Esophagus muscularis mucosa (tissue), 4 donors: ENCODE measurements at places on chromosomes 4 and X. TPM values are rescaled to one million over a fixed set of nuclear protein-coding genes. Genes with fewer than 3 reads are reported as not detected.

DNA sequence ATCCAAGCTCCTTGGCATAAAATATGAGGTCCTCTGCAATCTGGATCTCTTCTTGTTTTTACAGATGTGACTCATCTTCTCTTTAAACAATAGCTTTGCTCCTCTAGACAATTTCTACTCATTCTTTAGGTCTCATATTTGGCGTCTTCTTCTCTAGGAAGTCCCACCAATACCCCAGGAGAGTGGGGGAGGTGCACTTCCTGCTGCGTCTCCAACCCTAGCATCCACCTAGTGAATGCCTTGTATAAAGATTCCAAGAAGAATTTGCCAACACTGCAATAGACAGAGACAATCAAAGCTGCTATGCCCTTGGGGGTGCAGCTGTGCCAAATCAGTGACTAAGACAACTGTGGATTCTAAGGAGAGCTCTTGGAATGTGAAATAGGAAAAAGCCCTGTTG is 45.7 kb upstream of the SLC10A7 start:
- no peak overlapping the region for H3K27ac ChIP-seq
- no peaks in the 10 kb centered on the region for H3K27me3 ChIP-seq
- DNase-seq: no peak
- H3K36me3 ChIP-seq: no peaks in the 10 kb centered on the region
- H3K4me3 ChIP-seq: no peak overlapping the region

DNA sequence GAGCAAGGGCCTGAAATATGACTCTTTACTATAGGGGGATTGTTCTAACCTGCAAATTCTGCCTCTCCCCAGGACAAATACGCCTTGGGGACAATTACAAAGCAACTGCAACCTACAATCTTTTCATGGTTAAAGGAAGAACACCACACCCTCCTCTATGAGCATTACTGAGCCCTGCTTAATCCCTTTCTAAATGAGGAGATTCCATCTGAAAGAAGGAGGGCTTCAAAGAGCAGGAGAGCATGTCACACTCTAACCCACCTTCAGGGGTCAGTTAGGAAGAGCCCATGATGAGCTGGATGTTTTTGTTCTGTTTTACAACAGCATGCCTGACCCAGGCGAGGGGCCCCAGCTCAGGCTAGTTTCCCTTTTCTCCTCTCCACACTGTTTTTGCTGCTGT is 134.0 kb upstream of the ANXA3 start:
- no peaks in the 10 kb centered on the region for H3K27me3 ChIP-seq
- H3K4me3 ChIP-seq: no peak overlapping the region
- no peak for DNase-seq
- H3K27ac ChIP-seq: no peak overlapping the region
- H3K36me3 ChIP-seq: no peaks in the 10 kb centered on the region
- H3K4me1 ChIP-seq: peaks cover 6% of the 10 kb centered on the region

GRCh38 chr4:2006956-2007653 is 1.7 kb downstream of the NELFA start:
- H3K27ac ChIP-seq: no peak overlapping the region
- H3K4me1 ChIP-seq: peaks cover 8% of the 10 kb centered on the region
- no peaks in the 10 kb centered on the region for H3K27me3 ChIP-seq
- H3K4me3 ChIP-seq: peak overlapping the region; percentile 98
- H3K36me3 ChIP-seq: peaks cover 33% of the 10 kb centered on the region

GRCh38 chr4:2638730-2639129 is 102.3 kb downstream of the FAM193A start:
- no peaks in the 10 kb centered on the region for H3K27me3 ChIP-seq
- no peak overlapping the region for H3K4me3 ChIP-seq
- H3K27ac ChIP-seq: no peak overlapping the region
- peaks cover 89% of the 10 kb centered on the region for H3K36me3 ChIP-seq
- DNase-seq: no peak
- no peaks in the 10 kb centered on the region for H3K4me1 ChIP-seq

- peaks cover 3% of the 10 kb centered on the region for H3K27me3 ChIP-seq
- no peak for DNase-seq
- H3K27ac ChIP-seq: no peak overlapping the region
- H3K4me1 ChIP-seq: no peaks in the 10 kb centered on the region
- no peaks in the 10 kb centered on the region for H3K36me3 ChIP-seq
- H3K4me3 ChIP-seq: no peak overlapping the region
Observed at GRCh38 chrX:52865343-52865998, 2.4 kb downstream of the XAGE3 start.

DNA sequence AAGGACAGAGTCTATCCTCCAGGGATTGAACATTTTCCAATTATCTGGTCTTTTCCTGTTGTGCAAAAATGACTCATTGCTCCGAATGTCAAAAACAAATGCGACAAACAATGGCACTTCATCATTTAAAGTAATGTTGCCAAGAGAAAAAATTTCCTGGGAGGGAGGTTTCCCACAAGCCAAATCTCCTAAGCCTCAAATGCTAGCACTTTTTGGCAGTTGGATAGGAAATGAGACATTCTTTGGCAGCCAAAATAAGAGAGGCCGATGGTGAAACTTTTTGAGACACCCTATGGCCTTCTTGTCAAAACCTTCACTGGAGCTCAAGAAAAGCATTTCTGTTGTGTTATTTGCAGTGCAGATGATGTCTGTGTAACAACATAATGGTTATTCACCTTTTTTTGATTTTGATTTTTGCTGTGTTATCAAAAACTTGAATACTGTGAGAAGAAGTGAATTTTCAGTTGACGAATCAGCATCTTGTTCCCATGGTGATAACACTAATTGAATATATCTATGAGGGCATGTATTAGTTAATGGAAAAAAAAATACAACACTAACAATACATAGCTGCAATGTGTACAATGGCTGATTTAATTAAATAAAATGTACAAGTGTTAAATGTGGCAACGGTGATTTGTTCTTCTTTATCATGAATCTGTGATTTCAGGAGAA is 333.8 kb downstream of the ANK2 start:
- H3K36me3 ChIP-seq: no peaks in the 10 kb centered on the region
- H3K27me3 ChIP-seq: no peaks in the 10 kb centered on the region
- H3K4me3 ChIP-seq: no peak overlapping the region
- peak overlapping the region; percentile 34 for H3K27ac ChIP-seq
- peaks cover 38% of the 10 kb centered on the region for H3K4me1 ChIP-seq

PPARGC1A gene
- 13.8 TPM for total RNA-seq

- DNase-seq: peak; percentile 64
- no peaks in the 10 kb centered on the region for H3K27me3 ChIP-seq
- H3K4me3 ChIP-seq: no peak overlapping the region
- no peak overlapping the region for H3K27ac ChIP-seq
Observed at GRCh38 chr4:5572114-5572513, 136.2 kb downstream of the EVC2 start.

DNA sequence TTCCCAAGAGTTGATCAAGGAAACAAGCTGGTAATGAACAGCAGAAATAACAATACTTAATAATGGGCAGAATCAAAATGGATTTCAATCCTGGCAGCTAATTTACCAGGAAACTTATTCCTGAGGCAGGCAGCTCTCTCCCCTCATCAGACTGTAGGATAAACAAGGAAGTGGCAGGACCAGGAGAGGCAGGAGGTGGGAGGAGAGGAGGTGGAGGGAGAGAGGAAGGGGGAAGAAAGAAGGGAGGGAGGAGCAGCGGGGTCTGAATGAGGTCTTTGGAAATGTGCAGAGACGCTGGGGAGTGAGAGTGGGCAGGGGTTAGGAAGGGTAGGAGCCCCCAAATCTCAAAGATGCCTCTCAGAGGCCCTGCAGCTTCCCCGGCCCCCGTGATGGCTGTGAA is 231.5 kb downstream of the BCOR start:
- no peak overlapping the region for H3K27ac ChIP-seq
- H3K27me3 ChIP-seq: no peaks in the 10 kb centered on the region
- H3K36me3 ChIP-seq: no peaks in the 10 kb centered on the region
- H3K4me3 ChIP-seq: no peak overlapping the region
- no peak for DNase-seq

- H3K4me3 ChIP-seq: peak overlapping the region; percentile 66
- peak overlapping the region; percentile 90 for H3K27ac ChIP-seq
- H3K36me3 ChIP-seq: no peaks in the 10 kb centered on the region
- H3K4me1 ChIP-seq: peaks cover 18% of the 10 kb centered on the region
Observed at GRCh38 chrX:74291577-74291963, 12.4 kb upstream of the ZCCHC13 start.

BTK gene
- 2.5 TPM for total RNA-seq

DNA sequence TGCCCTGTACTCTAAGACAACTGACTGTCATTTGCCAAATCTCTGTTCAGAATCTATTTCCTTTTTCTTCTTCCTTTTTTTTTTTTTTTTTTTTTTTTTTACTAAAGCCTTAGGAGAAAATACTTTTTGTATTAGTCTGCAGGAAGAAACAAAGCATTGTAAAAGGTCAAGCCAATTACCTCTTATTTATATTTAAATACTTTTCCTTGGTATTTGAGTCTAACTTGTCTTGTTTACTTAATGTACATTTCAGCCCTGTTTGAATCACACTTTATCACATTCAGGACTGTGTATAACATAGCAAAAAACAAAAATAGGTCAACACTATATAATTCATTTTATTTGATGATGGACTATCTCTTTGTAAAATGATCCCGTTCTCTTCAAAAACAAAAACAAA is 262.2 kb downstream of the RPA4 start:
- H3K27ac ChIP-seq: no peak overlapping the region
- no peaks in the 10 kb centered on the region for H3K27me3 ChIP-seq
- DNase-seq: no peak
- no peak overlapping the region for H3K4me3 ChIP-seq
- no peaks in the 10 kb centered on the region for H3K36me3 ChIP-seq
- H3K4me1 ChIP-seq: no peaks in the 10 kb centered on the region

ARX gene
- not detected for total RNA-seq

DNA sequence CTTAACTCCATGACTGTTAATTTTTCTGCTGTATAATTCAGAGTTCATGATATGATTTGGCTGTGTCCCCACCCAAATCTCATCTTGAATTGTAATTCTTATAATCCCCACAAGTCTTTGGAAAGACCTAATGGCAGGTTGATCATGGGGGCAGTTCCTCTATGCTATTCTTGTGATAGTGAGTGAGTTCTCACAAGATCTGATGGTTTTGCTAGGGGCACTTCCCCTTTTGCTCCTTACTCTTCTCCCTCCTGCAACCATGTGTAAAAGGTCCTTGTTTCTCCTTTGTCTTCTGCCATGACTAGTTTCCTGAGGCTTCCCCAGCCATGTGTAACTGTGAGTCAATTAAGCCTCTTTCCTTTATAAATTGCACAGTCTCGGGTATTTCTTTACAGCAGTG is 1751.9 kb downstream of the ARAP2 start:
- no peaks in the 10 kb centered on the region for H3K36me3 ChIP-seq
- H3K27ac ChIP-seq: no peak overlapping the region
- H3K4me3 ChIP-seq: no peak overlapping the region
- DNase-seq: no peak
- no peaks in the 10 kb centered on the region for H3K27me3 ChIP-seq

ZNF674 gene
- total RNA-seq: 3.0 TPM

DNA sequence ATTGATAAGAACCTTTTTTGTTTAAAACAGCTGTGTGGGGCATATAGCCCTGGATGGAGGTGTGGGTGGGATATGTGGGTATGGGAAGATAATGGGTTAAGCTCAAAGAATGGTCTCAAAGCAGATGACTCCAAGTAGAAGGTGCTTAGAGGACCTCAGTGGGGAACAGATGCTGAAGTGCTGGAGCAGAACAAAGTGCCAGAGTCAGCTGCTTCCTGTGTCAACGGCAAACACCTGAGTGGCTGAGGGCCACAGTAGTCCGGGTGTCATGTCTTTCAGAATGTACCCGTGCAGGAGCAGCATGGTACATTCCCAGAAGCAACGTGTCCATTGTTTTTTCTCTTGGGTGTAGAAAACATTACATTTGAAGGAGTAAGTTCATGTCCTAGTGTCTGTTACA is 210.6 kb downstream of the CCNG2 start:
- H3K4me3 ChIP-seq: no peak overlapping the region
- DNase-seq: no peak
- no peaks in the 10 kb centered on the region for H3K27me3 ChIP-seq
- no peaks in the 10 kb centered on the region for H3K4me1 ChIP-seq
- no peaks in the 10 kb centered on the region for H3K36me3 ChIP-seq

DNA sequence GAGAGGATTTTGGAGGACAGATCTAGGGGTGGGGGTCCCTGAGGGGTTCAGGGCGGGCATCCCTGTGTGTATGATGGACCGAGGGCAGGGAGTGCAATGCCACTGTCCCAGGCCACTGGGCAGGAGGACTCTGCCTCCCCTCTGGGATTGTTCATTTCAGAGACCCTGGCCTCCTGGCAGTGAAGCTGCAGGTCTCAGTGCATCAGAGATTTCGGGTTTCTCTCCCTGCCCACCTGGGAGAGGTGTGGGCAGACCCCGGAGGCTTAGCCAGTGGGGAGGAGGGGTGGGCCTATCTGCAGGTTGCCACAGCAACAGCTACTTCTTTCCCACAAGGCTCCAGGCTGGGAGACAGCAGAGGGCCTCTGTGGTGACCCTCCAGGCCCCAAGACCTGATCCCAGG is 80.1 kb upstream of the LRPAP1 start:
- peaks cover 6% of the 10 kb centered on the region for H3K4me1 ChIP-seq
- no peaks in the 10 kb centered on the region for H3K27me3 ChIP-seq
- no peaks in the 10 kb centered on the region for H3K36me3 ChIP-seq
- no peak overlapping the region for H3K4me3 ChIP-seq

DNA sequence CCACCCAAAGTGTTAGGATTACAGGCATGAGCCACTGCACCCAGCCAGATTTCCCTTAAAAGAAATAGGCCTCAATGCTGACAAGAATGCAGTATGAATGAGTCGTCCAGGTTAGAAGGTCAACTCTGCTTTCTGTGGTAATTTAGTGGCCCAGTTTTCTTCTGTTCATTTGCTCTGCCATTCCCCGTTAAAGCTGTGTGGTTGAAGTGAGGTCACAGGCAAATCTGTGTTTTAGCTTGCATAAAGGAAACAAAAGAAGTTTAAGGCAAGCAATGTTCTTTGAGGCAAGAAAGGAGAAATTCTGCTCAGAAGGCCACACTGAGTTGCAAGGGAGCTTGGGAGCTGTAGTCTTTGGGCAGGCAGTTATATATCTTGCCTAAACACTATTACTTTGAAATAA is 176.8 kb downstream of the LARP7 start:
- no peaks in the 10 kb centered on the region for H3K36me3 ChIP-seq
- no peaks in the 10 kb centered on the region for H3K27me3 ChIP-seq
- H3K27ac ChIP-seq: no peak overlapping the region

DNA sequence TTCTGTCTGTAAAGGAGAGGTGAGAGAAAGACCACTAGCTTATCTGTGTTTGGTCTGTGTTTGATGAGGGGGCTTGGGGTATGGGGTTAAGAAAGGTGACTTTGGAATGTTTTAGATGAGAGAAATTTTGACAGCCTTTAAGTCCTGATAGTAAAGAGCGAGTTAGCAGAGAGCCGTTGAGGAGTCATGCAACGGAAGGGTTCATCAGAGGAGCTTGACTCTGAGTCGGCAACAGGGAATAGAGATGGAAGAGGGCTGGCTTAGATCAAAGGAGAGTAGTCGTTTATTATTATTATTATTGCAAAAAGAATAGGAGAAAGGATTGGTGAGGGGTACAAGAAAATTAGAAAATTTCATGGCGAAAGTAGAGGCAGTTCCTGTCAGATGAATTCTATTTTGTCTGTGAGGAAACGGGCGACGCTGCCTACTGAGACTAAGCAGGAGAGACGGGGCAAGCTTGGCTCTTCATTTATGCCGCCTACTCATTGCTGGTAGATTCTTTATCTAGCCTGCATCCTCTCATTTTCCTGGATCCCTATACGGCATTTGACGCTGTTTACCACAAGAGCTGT is 473 bp upstream of the VAMP7 start:
- H3K36me3 ChIP-seq: no peaks in the 10 kb centered on the region
- H3K4me1 ChIP-seq: peaks cover 8% of the 10 kb centered on the region
- no peaks in the 10 kb centered on the region for H3K27me3 ChIP-seq
- H3K27ac ChIP-seq: peak overlapping the region; percentile 83

DMRTC1 gene
- not detected for total RNA-seq
